ENCODE measurements at places on chromosomes 6 and 20.

DNA sequence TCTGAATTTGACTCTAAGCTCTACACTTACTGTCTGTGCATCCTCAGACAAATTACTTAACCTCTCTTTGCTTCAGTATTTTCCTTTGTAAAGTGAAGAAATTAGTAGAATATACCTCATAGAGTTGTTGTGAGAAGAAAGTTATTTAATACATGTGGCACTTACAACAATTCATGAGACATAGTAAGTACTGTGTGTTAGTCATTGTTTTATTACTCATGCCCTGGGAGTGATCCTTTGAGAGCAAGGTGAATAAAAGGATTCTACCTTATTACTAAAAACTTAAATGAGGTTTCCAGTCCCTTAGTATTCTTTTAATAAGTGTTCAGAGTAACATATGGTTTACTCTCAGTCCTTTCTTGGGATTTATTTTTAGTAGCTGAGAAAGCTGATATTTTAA, 233.6 kb upstream of the MAP3K7 start:
- DNase-seq: no peak

DNA sequence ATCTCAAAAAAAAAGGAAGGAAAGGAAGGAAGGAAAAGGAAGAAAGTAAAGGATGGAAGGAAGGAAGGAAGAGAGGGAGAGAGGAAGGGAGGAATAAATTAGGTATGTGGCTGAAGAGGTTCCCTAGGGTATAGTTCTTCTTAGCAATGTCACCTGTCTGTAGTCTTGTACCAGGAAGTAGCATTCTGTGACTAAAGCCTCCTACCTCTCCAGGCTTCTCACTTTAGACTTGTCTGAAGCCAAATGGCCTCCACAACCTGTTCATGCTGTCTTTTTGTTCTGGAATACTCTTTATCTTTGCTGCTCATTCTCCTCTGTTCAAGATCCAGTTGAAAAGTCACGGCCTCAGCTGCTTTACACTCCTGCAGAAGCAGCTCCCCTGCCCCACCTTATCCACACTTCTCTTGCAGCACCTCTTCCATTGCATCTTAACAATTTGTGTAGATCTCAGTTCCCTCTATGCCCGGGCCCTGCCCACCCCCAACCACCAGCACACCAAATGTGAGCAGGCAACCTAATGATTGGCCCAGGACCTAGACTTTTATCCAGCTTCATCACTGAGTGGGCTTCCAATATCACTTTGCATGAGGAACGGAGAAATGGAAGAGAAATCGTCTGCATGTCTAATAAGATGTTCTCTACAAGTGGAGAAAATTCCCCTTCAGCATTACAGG, 19.1 kb downstream of the GCNT2 start:
- no peak for DNase-seq

- DNase-seq: no peak
Measured at GRCh38 chr20:37393196-37393862, 47.4 kb downstream of the SRC start.

DNA sequence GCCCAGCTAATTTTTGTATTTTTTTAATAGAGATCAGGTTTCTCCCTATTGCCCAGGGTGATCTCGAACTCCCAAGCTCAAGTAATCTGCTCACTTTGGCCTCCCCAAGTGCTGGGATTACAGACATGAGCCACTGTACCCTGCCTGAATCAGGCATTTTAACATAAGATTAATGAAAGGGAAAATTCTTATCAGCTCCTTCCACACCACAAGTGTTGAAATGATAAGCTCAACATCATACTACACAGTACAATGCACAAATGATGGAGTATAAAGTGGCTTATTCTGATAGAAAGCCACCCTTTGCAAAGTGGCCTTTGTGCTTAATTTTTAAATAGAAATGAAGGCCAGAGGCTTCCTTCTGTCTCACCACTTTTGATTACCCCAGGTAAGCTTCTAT, 71.3 kb upstream of the MCHR2 start:
- no peak for DNase-seq

All from left renal cortex interstitium (tissue), 4 donors.